ENCODE measurements at places on chromosomes 3 and 15. TPM values are rescaled to one million over a fixed set of nuclear protein-coding genes. Genes with fewer than 3 reads are reported as not detected.

GPR62 gene
- not detected for total RNA-seq

MED12L gene
- 0.72 TPM for total RNA-seq

FYTTD1 gene
- total RNA-seq: 76.8 TPM

SPATA12 gene
- 0.69 TPM for total RNA-seq

LSM3 gene
- total RNA-seq: 17.8 TPM

DOCK3 gene
- total RNA-seq: 0.11 TPM

ARRDC4 gene
- total RNA-seq: 1.4 TPM

GRCh38 chr3:57783186-57784088 lies 27.3 kb downstream of the SLMAP start:
- no peak for DNase-seq

GRCh38 chr3:195461594-195462307 lies 18.9 kb upstream of the ACAP2 start:
- no peak for DNase-seq

DNA sequence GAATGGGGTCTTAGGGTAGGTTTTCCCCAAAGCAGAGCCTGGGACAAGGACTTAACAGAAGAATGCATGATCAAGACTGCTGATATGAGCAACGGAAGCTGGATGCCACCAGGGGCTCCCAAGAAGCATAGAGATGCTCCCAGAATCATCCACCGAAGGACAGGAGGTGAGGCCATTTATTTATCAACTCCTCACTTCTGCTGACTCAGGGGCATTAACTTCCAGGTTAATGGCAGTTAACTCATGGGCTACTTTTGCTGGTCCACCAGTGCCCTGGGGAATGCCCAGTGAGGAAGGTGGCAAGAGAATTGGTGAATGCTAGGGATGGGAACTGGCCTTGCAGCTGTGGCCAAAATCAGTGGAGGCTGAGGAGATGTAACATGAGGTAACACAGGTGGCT lies 27.8 kb downstream of the TAFA4 start:
- no peak for DNase-seq

GRCh38 chr3:126181398-126181725 lies 976 bp upstream of the ALDH1L1 start:
- DNase-seq: no peak

DNA sequence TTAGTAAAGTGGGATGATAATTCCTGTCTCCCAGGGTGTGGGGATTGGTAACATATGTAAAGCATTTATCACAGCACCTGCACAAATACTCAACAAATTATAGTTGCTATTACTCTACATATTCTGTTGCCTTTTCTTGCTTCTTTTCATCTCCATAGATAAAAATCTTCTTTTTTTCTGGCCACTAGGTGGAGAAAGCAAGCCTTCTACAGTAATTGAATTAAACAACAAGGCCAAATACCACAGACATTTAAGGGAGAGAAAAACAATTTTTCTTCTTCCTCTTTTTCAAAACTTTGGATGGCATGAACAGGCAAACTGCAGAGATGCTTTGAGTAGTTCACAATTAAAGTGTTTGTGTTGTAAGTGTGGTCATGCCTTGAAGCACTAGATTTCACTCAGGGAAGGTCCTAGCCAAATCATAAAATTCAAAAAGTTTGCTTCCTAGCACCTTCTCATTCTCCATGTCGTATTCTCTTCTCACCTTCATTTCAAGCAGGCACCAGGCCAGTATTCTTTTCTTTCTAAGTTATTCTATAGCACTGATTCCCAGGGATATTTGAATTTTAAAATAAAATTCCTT lies 493.4 kb upstream of the TGFBR2 start:
- DNase-seq: peak; percentile 60

GRCh38 chr15:45364271-45364670 lies 14.1 kb downstream of the GATM start:
- DNase-seq: no peak

- DNase-seq: peak; percentile 34
Measured at GRCh38 chr3:106097817-106098435, 229.1 kb upstream of the CBLB start.

DNA sequence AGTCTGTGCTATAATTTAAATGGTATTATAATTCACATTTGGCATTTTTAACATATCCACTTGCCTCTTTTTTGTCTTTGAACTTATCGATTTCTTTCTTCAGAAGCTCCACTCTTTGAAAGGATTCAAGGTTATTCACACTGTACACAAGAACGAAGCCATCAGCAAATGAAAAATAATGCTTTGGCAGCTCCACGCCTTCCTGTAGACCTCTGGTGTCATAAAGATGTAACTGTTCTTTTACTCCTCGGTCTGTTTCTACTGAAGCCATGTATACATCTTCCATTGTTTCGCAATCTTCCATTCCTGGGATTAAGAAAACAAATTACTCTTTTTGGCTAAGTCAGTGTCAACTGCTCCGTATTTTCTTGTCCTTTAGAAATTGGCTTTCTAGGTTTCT lies 16.0 kb downstream of the NKIRAS1 start:
- DNase-seq: peak; percentile 87

- DNase-seq: no peak
Measured at GRCh38 chr15:42163947-42164550, 7.6 kb upstream of the PLA2G4F start.

- no peak for DNase-seq
Measured at GRCh38 chr3:16211176-16211904, 36.9 kb downstream of the GALNT15 start.

DNA sequence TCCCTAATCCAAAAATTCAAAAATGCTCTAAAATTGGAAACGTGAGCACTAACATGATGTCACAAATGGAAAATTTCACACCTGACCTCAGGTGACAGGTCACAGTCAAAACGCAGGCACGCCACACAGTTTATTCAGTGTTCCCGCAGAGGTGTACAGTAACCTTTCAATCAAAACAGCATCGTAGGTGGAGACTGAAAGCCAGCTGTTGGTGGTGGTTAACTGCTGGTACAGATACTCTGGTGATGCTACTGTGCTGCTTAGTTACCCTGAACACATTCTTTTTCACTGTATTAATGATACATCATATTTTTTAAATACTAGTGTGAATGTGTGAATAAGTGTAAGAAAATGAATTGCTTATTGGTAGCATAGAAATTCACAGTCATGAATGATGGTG lies 23.8 kb downstream of the RAB11A start:
- DNase-seq: no peak

GRCh38 chr3:181457756-181458155 lies 254.0 kb upstream of the SOX2 start:
- DNase-seq: peak; percentile 48

DNA sequence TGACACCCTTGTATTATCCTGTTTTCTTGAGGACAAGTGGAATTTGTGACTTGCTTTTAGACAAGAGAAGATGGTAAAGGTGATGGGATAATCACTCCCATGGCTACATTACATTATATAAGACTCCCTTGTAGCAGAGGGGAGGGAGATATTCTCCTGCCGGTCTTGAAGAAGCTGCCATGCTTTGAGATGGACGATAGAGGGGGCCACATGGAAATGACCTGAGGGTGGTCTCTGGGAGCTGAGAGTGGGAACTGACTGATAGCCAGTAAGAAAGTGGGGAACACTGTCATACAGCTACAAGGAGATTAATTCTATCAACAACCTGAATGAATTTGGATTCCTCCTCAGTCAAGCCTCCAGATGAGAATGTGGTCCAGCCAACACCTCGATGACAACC lies 540.1 kb downstream of the NTRK3 start:
- DNase-seq: peak; percentile 20

DNA sequence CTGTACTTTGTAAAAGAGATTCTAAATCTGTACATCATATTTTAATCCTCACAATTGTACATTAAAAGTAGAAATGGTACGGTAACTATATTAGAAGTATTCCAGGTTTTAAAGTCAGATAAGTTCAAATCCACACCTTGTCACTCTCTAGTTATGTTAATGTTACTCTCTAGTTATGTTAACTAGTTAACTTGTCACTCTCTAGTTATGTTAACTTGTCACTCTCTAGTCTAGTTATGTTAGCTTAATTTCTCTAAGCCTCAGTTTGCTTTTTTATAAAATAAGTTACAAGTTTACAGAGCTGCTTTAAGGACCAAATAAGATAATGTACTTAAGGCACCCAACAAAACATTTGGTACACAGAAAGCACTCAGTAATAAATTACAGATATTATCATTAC lies 42.6 kb downstream of the ZNF280D start:
- no peak for DNase-seq

GRCh38 chr3:48268936-48269561 lies 28.1 kb downstream of the ZNF589 start:
- no peak for DNase-seq

- peak; percentile 42 for DNase-seq
Measured at GRCh38 chr15:68691705-68692104, 112.9 kb downstream of the CORO2B start.

DNA sequence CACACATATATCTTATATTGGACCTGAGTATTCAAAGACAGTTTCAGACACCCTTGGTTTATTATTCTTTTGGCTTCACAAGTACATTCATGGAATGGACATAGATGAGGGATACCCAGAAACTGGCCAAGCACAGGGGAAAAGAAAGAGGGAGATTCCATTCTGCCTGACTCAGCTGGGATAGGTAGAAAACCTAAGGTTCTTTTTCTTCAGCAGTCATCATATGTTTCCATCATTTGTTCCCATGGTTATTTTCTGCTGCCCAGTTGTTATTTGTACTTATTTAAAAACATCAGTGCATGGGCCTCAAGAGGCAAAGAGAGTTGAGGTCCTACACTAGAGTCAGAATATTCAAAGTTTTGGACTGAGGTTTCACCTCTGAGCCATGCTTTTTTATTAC lies 91.8 kb downstream of the FILIP1L start:
- DNase-seq: no peak

- DNase-seq: peak; percentile 87
Measured at GRCh38 chr3:37974121-37975083, 16.2 kb upstream of the VILL start.

DNA sequence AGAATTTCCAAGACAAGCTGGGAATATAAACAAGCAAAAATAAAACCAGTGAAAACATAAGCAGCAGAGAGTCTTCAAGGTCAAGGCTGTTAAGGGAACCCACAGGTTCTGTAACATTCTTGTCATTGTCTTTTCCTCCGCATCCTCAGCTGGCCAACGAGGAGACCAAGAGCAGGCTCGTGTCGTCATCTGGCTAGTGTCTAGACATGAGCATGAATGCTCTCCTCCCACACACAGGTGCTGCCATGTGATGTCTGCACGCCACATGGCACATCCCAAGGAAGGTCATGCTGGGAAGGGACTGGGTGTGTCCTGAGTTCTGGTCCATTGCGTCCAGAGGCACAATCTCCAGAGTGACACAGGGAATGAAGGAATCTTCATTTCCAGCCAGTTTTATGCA lies 156.2 kb downstream of the POLR2M start:
- no peak for DNase-seq

DNA sequence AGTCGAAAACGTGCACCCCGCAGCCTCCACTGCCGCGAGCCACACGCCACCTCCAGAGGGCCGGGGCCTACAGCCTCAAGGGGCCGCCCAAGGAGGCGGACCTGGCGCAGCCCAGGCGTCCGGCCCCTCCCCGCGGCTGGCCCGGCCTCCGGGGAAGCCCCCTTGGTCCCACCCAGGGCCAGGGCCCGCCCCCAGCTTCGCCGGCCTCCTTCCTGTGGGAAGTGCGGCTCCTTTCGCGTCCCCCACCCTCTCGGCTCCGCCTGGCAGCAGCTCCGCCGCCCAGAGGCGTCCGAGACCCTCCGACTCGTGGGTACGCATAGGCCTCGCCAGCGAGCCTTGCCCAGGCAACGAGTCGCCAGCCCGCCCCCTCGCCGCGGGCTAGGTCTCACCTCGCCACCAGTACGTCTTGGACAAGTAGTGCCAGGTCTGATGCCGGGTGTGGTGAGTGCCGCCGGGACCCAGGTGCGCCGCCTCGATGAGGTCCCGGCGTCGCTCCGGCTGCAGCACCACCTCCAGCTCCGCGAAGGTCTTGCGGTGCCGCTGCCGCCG lies 642 bp downstream of the ZBTB11 start:
- peak; percentile 93 for DNase-seq

DNA sequence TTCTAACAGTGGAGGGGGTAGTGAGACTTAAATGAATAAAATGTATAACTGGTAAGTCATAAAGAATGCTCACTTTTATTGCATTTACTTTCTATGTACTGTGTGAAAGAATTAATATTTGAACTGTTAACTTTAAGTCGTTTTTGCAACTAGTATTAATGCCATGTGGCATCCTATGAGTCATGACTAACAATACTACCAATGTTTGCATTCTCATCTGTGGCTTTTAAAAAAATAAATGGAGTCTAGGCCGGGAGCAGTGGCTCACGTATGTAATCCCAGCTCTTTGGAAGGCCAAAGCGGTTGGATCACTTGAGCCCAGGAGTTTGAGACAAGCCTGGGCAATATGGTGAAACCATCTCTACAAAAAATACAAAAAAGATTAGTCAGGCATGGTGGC lies 5.2 kb downstream of the C3orf49 start:
- peak; percentile 61 for DNase-seq

Data from SK-MEL-5 (cell line).